ENCODE measurements at places on chromosomes 12 and 14.

GRCh38 chr12:57519796-57520052 is 590 bp downstream of the DDIT3 start:
- DNase-seq, result no peak

- no peak for DNase-seq
Observed at GRCh38 chr12:3389986-3390385, 101.0 kb upstream of the PRMT8 start.

GRCh38 chr12:46084666-46085631 is 94.6 kb upstream of the SCAF11 start:
- no peak for DNase-seq

DNA sequence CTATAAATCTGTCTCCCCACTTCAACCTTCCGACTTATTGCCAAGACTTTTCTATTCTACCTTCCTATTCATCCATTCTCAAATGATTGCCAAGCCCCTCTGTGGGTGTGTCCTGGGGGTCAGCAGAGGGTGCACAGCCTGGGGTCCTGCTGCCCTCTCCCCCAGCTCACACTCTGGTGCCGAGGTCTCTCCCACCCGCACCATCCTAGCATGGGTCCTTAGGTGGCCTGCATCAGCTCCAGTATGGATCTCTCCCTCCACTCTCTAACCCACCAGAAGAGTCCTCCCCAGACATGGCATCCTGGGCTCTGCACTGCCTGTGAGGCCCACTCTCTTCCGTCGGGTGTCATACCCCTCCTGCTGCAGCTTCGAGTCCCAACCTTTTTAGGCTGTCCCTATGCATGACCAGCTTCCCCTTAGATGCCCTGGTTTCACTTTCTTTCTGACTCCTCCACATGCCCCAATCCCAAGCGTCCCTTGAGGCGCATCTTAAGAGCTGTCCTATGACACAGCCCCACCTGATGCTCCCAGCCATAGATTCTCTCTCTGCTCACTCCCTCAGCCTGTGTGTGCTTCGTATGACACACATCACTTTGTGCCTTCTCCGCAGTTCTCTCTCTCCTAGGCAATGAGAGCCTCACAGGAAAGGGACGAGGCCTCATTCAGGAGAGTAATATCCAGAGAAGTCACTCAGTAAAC is 43.9 kb downstream of the GIT2 start:
- DNase-seq, result no peak

DNA sequence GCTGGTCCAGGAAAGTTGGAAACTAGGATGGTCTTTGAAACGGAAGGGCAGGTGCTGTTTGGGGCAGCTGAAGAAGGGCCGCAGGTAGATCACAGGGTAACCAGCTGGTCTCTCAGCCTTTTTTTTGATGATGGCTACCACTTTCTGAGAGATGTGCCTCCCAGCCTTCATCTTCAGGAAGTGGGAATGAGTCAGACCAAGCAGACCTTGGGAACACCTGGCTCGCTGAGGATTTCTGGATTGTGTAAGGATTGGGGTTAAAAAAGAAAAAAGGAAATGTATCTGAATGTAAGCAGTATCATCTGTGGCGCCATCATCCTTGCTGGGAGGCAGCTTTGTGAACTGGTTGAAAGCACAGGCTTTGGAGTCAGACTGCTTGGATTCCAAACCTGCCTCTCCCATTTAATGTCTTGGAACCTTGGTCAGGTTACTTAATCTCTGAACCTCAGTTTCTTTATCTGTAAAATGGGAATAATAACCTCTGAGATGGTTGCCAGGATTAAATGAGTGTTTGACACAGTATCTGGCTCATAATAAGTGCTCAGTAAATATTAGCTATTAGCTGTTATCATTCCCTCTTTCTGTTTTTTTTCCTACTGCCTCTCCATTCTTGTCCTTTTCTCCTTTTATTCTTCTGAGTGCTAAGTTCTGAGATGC is 1.7 kb downstream of the PRPF40B start:
- no peak for DNase-seq

GRCh38 chr14:77364146-77364545 is 12.7 kb downstream of the TMED8 start:
- no peak for DNase-seq

- no peak for DNase-seq
Observed at GRCh38 chr14:31257244-31257553, 49.6 kb upstream of the HECTD1 start.

GRCh38 chr12:70890895-70891832 is 29.4 kb downstream of the PTPRR start:
- no peak for DNase-seq

DNA sequence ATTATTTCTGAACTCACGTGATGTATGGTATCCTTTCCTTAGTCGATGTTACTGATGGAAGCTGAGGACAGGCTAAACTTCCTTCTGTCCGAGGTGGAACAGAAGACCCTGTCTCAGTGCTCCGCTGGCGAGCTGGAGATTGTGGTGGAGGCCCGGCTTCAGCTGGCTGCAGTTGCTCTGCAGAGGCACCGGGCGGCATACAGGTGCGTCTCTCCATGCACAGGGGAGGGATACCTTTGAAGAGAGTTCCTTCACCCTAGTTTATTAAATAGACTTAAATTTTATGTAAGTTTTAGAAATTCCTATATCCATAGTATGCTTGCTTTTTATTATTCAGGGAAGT is 186.7 kb upstream of the NEDD1 start:
- DNase-seq, result no peak

DNA sequence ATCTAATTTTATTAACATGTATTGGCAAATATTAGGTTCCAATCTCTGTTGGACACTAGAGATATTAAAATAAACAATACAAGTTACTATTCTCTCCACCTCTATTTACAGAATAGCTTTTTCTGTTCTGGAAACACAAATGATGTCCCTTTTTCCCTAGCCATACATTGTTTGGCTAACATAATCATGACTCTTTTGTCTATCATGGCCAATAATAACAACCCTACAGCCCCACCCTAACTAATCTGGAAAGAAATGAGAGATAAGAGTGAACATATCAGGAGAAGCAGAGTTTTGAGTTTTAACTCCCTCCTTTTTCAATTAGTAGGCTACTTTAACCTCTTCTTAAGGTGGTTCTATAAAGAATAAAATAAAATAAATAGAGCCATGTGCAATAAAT is 40.2 kb downstream of the RASSF9 start:
- no peak for DNase-seq

GRCh38 chr14:102824832-102825231 is 47.6 kb downstream of the TRAF3 start:
- DNase-seq, result no peak

DNA sequence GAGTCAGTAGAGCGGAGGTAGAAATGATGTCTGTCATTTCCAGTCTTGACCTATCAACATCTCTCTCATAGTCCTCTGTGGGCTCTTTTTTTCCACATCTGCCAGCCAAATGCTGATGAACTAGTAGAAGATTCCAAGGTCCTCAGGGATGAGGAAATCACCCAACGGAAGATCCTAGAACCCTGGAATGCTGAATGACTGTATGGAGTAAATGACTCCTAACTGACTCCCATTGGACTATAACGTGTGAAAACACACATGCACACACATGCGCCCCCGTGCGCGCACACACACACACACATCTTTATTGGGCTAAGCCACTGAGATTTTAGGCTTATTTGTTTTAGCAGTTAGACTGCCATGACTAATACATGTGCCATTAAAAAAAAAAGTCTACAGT is 159.2 kb downstream of the MYRFL start:
- DNase-seq, result no peak

All from renal pelvis (tissue), 12 donors.